ENCODE measurements at places on chromosomes 2 and 18.
A peak's percentile ranks its signal among the peaks of the same experiment; 100 is the strongest.

GRCh38 chr2:223560749-223561435 lies 41.3 kb downstream of the SCG2 start:
- no peak for DNase-seq

- no peak for DNase-seq
Measured at GRCh38 chr2:129888896-129889295, 90.6 kb upstream of the RAB6C start.

DNA sequence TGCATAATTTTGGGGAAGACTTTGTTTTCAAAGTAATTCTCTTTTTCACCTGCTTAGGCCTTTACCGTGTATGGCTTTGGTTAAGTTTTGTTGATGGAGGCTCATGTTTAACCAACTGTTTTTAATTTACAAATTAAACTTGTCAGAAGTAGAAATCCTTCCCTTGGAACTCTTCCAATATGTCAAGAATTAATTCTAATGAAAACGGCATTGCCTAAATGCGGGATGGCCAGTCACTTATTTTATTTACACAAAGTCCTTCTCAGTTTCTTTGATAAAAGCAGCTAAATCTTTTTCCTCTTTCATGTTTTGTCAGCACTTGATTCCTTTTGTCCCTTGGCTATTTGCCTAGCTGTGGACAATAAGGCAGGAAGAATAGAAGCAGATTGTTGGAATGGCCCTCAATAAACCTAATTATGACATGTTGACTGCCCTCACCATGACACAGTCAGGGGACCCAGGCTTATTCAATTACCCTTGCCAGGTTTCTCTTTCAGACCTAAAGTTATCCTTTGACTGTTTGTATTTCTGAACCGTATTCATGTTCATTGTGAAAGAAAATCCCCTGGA lies 26.3 kb downstream of the PAX3 start:
- DNase-seq = no peak

DNA sequence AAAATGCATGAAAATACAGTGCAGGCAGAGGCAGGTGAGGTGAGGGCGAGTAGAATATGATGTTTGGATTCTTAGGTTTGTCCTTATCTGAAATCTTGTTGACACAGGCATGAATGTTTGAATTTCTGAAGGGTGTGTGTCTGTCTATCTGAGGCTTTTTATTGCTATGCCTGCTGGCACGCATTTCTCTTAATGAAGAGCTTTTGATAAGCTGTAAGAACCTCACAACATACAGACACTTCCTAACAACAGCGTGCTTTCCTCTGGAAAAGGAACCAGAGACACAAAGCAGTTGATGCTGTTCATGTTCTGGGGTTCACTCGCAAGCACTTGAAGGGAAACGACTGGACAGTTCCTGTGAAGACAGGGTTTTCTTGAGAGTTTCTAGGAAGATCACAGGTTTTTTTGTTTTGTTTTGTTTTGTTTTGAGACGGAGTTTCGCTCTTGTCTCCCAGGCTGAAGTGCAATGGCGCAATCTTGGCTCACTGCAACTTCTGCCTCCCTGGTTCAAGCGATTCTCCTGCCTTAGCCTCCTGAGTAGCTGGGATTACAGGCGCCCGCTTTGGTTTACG lies 33.3 kb upstream of the CABLES1 start:
- DNase-seq = no peak

DNA sequence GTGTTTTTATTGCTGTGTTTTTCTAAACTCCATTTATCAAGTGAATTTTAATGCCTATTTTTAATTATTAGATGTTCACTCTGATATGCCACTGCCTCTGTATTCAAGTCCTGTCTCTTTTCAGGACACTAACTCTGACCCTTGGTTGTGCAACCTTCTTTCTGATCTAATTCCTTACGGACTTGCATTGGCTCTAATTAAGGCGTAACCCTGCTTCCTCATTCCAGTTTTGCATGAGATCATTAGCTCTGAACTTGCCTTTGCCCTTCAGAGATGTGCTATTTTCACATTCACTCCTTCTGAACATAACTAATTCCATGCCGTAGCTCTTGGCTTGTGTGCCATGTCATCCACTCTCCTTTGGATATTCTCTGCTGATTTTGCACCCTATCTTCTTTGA lies 162.5 kb upstream of the TMEFF2 start:
- no peak for DNase-seq

DNA sequence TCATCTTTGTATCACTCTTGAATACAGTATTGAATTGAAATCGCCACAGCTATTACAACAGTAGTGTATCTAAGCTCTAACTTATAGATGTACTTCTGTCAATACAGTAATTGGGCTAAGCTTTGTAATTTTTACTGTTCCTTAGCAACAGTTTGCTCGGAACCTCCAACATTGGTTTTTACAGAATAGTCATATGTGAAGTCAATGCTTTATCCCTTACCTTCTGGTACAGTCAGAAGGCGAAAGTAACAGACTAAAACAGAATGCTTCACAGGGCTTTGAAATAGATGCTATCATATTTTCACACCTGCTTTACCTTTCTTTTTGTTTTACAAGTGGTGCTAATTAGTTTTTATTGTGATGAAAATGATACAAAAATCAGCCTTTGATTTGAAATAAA lies 46.9 kb upstream of the CYP20A1 start:
- DNase-seq = no peak

- no peak for DNase-seq
Measured at GRCh38 chr2:137228566-137228965, 463.2 kb downstream of the THSD7B start.

- no peak for DNase-seq
Measured at GRCh38 chr2:237467447-237468179, 19.4 kb upstream of the MLPH start.

GRCh38 chr2:117321816-117322215 lies 492.7 kb upstream of the DDX18 start:
- no peak for DNase-seq

- no peak for DNase-seq
Measured at GRCh38 chr2:64905338-64906024, 83.7 kb upstream of the SLC1A4 start.

DNA sequence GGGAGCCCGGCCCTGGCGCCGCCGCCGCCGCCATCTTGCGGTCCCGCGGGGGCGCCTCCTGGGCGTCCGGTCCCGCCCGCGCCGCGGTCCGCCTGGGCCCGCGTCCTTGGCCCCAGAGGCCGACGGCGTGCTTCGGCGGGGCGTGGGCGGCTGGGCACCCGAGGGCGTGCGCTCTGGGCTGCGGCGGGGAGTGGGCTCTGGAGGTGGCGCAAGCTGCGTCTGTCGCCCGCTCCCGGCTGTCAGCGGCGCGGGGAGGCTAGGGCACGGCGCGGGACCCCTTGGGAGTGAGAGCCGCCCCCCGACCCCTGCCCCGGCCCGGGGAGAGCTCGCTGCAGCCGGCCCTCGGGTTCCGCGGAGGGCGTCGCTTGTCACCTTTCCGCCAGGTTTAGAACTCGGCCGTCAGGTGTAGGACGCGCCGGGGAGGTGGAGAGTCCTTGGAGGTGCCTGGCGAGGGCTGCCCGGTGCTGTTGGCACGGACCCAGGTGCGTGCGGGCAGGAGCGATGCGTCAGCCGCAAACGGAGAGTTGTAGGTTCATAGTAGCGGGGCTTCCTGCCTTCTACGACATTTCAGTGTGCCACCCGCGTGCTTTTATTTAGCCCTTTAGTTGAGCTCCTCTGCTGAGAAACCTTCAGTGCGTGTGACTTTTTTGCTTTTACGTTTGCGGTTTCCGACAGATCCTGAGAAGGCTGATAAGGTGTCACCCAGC lies 921 bp downstream of the VAPA start:
- peak; percentile 17 for DNase-seq

GRCh38 chr2:232276084-232276732 lies 102.3 kb upstream of the ALPP start:
- no peak for DNase-seq

GRCh38 chr2:118856978-118857676 lies 9.7 kb upstream of the EN1 start:
- no peak for DNase-seq

GRCh38 chr2:138779406-138779780 lies 797 bp downstream of the NXPH2 start:
- DNase-seq = no peak

DNA sequence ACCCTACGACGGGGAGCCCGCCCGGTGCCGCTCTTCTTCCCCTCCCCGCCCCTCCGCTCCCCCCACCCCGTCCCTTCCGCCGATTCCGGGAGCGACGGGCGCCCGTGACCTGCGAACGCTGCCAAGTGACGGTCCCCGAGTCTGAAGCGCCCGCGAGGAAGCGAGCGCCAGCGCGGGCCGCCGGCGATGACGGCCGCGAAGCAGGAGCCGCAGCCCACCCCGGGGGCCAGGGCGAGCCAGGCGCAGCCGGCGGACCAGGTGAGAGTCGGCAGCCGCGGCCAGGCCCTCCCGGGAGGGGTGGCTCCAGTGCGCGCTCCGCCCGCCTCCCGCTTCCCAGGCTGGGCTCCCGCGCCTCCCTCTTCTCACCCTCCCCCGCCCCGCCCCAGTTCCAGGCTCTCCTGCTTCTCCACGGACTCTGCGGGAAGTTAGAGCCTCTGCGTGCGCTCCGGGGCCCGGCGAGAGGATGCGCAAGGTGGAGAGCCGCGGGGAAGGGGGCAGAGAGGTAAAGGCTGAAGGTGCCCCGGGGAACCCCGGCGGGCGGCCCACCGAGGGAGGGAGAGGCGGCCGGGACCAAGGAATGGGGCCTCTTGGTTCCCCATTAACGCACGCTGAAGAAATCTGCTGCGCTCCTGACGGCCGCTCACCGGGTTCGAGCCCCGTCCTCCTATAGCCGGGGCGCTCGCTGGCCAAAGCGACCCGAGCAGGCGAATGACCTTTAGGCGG lies 719.5 kb downstream of the DPP10 start:
- no peak for DNase-seq

DNA sequence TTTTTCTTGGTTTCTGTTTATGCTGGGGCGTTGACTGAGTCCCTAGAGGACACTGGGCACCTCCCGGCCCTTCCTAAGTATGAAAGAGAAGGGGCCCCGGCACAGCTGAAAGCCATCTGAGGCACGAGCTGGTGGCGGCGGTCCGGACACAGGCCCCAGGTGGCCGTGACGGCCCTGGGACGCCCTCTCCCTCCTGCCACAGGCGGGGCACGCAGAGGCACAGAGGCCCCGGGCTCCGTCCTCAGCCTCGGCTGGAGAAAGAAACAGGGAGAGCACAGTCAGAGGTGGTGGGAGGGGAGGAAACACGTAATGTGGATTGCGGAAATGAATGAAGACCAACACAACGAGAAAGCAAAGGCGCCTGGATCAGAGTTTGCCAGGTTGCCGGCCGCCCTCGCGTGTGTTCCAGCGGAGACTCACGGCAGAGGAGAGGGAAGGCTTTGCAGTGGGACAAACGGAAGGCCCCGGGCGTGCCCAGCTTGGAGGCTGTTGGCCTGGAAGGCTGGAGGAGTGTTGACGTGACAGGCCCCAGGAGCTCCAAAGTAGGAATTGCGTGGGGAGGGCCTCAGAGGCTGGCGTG lies 119.1 kb downstream of the PTGR3 start:
- no peak for DNase-seq

GRCh38 chr2:35891528-35891927 lies 464.1 kb upstream of the CRIM1 start:
- DNase-seq = no peak

- DNase-seq = no peak
Measured at GRCh38 chr2:10867692-10868420, 43.9 kb upstream of the KCNF1 start.

Measured in urinary bladder (tissue), 4 donors.